ENCODE measurements at places on chromosomes 5 and 9. TPM values are rescaled to one million over a fixed set of nuclear protein-coding genes. Genes with fewer than 3 reads are reported as not detected.

Gene GFI1B
- 0.18 TPM for total RNA-seq

Gene TMEM252
- total RNA-seq, result not detected

- peaks cover 7% of the 10 kb centered on the region for H3K36me3 ChIP-seq
- DNase-seq, result no peak
- H3K4me3 ChIP-seq, result no peak overlapping the region
- H3K27ac ChIP-seq, result no peak overlapping the region
- no peaks in the 10 kb centered on the region for H3K4me1 ChIP-seq
- no peaks in the 10 kb centered on the region for H3K27me3 ChIP-seq
Observed at GRCh38 chr5:64744914-64745313, 23.6 kb downstream of the SREK1IP1 start.

DNA sequence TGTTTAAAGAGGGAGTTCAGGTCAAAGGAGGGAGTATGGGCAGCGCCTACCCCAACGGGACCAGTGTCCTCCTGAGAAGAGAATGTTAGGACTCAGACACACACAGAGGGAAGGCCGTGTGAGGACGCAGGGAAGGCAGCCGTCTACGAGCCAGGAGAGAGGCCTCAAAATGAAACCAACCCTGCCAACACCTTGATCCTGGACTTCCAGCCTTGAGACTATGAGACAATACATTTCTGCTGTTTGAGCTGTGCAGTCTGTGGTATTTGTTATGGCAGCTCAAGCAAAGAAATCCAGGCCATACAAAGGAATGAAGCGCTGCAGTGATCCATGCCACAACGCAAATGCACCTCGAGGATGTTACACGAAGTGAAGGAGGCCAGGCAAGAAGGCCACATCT lies 97.9 kb downstream of the COL23A1 start:
- H3K27ac ChIP-seq, result no peak overlapping the region
- no peaks in the 10 kb centered on the region for H3K36me3 ChIP-seq
- peaks cover 24% of the 10 kb centered on the region for H3K27me3 ChIP-seq
- no peaks in the 10 kb centered on the region for H3K4me1 ChIP-seq
- H3K4me3 ChIP-seq, result no peak overlapping the region
- no peak for DNase-seq

DNA sequence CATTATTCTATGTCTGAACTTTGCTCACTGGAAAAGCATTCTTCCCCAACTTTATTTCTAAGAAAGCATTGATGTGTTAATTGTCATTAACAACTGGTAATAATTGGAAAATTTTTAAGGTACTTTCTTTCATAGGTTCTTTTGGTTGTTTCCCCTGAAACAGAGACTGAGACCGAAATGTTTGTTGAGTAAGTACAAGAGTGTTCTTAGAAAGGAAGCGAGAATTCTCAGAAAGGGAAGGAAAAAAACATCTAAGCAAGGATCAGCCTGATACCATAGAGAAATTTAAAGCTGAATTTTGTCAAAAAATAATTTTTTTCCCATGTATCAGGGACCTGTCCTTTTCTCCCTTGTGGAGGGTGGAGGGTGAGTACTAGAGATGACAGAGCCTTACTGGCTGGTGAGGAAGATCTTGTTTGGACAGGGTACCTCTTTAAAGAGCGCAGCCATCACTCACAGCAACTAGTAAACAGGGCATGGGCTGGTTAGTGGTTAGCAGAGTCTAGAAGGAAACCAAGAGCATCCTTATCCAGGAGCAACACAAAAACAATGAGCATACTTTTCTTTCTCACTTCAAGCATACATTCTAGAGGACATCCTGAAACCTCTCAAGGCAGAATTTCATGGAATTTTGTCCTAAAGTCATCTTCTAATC lies 898.5 kb downstream of the DNAH5 start:
- no peak overlapping the region for H3K27ac ChIP-seq
- no peak overlapping the region for H3K4me3 ChIP-seq
- DNase-seq, result no peak
- no peaks in the 10 kb centered on the region for H3K36me3 ChIP-seq

DNA sequence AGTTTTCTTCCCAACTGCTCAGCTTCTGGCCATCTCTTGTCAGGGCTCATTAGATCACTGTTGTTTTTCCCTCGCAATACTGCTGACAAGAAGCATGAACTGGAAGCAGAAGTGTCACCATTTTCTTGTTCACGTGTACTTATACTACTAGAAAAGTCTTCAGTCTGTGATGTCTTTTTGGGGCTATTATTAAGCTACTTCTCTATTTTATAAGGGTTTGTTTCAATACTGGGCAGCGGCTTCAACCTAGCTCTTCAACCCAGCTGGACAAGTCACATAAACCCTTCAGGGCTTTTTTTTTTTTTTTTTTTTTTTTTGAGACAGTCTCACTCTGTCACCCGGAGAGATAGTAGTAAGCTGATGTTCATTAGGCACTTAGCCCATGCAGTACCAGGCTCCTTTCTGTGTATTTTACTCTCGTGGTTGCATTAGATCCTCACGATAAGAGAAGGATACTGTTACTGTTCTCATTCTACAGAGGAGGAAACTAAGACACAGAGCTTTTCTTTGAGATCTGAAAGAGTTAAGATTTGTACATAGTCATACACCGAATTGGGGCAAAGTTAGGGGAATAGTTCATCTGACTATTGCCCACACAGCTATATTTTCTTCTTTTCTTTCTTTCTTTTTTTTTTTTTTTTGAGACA lies 20.5 kb downstream of the RAPGEF1 start:
- no peak overlapping the region for H3K4me3 ChIP-seq
- H3K27ac ChIP-seq, result peak overlapping the region; percentile 18
- H3K36me3 ChIP-seq, result peaks cover 2% of the 10 kb centered on the region
- peaks cover 66% of the 10 kb centered on the region for H3K4me1 ChIP-seq
